ENCODE measurements at places on chromosomes 3 and 15. TPM values are rescaled to one million over a fixed set of nuclear protein-coding genes. Genes with fewer than 3 reads are reported as not detected.

WDR93 gene
- polyA plus RNA-seq, result 0.03 TPM

CKMT1A gene
- 94.3 TPM for polyA plus RNA-seq

CCNL1 gene
- polyA plus RNA-seq, result 42.7 TPM

FSTL1 gene
- polyA plus RNA-seq, result 71.6 TPM

DAZL gene
- polyA plus RNA-seq, result not detected

GJD2 gene
- not detected for polyA plus RNA-seq
